Memory B cell (primary cell): ENCODE measurements at places on chromosomes 5 and 9.

GRCh38 chr5:56264417-56265025, 31.4 kb upstream of the ANKRD55 start:
- DNase-seq: peak; percentile 20

DNA sequence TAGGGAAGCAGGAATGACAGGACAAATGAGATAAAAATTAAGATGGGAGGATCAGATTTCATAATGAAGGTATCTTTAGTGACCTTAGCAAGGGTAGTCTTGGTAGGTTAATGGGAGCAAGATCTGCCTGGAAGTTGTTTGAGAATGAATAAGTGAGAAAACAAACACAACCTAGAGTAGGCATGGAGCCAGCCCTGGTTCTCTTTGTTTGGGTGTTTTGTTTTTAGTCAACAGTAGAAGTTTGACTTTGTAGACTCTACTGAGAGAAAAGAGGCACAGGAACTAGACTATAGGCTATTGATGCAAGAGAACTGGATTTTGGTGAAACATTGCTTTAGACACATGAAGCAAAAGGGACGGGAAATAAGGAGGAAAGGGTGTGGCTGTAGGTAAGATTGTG, 40.3 kb downstream of the KCNN2 start:
- no peak for DNase-seq

DNA sequence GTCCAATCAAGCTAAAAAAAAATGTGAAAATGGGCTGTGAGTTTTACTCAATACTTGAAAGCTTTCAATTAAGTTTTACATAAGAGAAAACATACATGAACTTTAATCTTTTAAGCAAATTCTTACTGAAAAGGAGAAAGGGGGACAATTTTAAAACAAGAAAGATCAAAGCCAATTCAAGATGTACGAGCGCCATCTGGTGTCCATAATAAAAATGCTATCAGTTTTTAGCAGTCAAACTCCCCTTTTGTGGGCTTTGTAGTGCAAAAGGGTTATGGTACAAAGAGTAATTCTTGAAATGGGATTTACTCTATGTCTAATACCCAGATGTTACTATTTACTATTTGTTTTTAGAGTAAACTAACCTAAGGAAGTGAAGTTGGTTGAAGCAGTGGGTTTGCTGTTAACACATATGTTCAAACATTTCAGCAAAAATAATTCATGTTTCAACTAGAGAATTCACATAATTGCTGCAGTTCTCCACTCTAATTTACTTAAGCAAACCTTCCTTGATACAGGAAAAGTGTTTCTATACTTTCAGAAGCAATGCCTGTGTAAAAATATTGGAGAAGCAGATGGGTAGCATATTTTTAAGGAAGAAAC, 228.2 kb upstream of the TYRP1 start:
- no peak for DNase-seq

- DNase-seq: no peak
These were observed 202.9 kb downstream of the SGCD start for GRCh38 chr5:156529892-156530291.

DNA sequence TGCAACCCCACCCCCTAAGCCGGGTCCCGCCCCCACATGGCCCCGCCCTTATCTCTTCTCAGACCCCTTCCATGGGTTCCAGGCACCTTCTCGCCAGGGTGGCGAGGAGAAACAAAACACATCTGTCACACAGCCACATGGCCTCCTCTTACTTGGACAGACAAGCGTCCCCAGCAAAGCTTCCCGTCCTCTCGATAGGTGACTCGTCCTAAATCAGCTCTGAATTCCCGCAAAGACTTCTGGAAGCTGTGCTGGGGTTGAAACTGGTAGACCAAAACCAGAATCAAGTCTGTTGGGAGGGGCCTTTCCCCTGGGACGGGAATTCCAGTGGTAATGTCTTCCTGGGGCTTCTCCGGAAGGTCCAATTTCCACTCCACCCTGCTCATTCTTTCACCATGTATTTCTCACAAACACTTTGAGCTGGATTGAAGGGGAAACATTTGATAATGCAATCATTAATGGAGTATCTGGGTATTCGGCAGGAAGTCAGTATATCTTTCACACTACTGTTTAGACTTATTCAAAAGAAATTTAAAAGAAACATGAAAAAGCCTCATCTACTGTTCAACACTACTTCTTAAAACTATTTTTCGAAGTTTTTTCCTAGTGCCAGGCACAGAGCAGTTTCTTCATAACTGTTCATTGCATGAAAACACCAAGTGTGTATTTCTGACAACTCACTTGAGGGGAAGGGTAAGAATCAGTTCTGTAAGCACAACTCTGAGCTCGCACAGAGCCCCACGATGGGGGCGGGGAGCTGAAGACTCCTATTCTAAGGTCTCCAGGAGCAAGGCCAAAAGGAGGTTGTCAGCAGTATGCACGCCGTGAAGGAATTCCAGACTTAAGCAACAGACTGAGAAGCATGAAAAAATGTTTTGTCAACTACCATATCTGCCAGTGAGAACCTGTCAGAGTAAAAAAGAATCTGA, 644 bp upstream of the CTNNAL1 start:
- no peak for DNase-seq

GRCh38 chr5:177446200-177447065, at the start of gene PRR7:
PRR7 (plus strand) TSS chr5:177446814; CDS start chr5:177455068, 8,254 bp downstream.
- peak; percentile 79 for DNase-seq

- no peak for DNase-seq
These were observed 899 bp upstream of the SHC3 start for GRCh38 chr9:89179540-89179894.

GRCh38 chr5:159095866-159096242, 3.9 kb downstream of the EBF1 start:
- no peak for DNase-seq

DNA sequence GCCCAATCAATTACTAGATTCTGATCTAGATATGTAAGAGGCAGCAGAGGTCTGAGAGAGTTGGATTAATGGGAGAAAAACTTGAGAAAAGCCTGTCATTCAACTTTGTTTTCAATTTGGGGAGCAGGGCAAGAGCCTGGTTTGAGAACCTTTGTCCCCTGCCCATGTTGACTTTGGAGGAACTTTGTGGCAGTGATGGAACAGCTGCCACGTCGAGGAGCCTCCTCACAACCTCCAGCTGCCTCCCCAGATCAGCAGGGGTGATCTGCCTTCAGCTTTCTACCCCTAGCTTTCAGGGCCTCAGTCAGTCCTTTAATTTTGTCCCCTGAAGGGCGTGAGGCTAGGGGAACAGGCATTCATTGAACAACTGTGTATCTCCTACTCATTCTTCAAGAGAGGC, 8.7 kb downstream of the SKP2 start:
- DNase-seq: no peak

GRCh38 chr5:17910318-17910717, 276.1 kb downstream of the TAF11L14 start:
- DNase-seq: no peak

DNA sequence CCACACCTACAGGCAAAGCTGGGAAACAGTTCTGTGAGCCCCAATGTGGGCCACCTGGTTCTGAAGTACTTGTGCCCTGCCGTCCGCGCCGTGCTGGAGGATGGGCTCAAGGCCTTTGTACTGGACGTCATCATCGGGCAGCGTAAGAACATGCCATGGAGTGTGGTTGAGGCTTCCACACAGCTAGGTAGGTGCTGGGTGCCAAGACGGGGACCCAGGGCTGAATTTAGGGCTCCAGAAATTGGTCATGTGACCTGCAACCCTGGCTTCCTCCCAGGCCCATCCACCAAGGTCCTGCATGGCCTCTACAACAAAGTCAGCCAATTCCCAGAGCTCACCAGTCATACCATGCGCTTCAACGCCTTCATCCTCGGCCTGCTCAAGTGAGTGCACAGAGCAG, 46.9 kb upstream of the TESK1 start:
- no peak for DNase-seq

DNA sequence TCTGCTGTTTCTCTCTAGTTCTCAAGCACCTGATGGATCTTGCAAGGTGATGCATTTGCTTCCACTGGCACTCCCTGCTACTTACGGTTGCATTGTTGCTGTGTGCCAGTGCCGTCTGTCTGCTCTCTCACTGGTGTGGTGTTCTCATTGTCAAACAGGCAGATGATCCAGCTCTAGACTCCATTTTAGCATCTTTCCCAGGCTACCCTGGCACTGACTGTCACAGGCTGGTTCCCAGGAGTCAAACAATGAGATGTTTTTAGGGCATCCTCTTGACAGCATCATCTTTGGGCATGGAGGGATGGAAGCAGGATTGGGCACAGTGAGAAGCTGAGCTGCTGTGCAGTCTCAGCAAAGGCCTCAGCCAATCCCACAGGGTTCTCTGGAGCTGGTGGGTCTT, 12.9 kb downstream of the MTRR start:
- no peak for DNase-seq

DNA sequence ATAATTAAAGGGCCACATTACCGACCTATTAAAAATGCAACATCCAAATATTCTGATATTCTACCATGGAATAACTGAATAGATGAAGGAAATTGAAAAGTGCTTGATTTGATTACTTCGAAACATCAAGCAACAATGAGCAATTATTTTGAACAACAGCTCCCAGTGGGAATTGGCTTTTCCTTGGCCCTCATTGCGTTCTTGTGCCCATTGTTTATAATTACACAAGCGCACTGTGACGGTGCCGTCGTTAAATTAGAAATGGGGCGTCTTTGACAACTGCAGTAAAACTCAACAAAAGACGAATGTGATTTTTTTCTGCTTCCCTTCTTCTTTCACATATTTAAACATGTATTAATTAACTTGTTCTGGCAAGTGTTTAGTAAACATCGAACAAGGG, 61.6 kb downstream of the CDH6 start:
- no peak for DNase-seq

- no peak for DNase-seq
These were observed 198.9 kb upstream of the WWC1 start for GRCh38 chr5:168092209-168093185.

DNA sequence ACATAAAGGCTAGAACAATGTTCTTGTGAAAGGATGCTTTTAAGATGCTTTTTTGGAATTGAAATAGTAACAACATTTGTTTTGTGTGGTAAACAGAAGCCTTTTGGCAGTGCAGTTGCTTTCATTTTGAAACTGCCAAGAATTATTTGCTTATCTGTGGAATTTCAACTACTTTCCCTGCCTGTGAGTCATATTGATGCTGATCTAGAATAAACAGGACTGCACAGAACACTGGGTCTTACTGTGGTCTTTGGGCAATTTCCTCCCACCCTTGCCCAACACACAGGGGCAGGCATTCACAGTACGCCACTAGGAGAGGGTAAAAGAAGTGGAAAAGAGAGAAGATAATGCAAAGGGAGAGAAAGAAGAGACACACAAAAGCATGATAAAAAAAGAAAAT, 483.7 kb downstream of the ELAVL2 start:
- DNase-seq: no peak

GRCh38 chr5:123753937-123754891, 242.2 kb downstream of the CSNK1G3 start:
- no peak for DNase-seq

DNA sequence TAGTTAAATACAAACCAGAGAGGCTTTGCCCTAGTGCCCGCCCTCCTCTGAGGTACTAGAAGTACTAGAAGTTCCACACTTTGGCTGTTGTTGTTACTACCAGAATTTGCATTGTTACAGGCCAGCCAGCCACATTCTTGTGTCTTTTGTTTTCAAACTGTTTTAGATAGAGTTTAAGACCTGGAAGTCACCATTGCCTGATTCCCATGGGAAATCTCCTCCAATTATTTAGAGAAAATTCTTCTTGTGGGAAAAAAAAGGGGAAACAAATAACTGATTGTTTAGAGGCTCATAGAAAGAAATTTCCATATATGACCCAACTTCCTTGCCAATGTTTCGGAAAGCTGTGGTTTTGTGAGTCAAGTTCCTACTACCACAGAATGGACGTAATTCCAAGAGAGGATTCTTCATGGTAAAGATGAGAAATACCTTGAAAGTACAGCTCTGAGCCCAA, 252.2 kb downstream of the GOLPH3 start:
- DNase-seq: no peak

DNA sequence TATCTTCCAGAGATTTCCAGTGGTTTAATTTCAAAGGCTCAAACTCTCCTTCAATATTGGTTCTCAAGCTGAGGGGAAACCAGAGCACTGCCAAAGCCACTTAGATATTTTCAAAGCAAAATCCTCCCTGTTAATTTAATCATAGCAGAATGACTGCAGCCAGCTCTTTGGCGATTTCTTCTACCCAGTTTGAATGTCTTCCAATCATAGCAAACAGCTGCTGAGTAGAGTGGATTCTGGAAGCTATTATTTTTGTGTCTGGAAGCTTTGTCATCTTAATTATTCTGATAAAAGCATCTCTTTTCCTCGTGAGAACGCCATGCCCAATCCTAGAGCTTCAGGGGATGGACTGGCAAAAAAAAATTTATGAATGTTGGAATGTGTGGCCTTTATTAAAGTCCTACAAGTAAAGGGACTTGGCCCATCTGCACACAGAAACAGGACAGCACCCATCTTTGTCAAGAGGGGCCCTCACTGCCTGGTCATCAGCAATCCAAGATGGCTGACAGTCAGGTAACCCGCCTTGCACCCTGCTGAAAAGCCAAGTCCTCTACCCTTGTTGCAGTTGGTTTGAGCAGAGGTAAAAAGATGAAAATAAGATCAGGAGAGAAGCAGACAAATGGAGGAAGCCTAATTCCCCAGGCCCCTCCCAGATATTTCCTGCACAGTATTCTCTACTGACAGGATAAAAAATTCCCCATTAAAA, 125.1 kb downstream of the SUSD1 start:
- DNase-seq: no peak

DNA sequence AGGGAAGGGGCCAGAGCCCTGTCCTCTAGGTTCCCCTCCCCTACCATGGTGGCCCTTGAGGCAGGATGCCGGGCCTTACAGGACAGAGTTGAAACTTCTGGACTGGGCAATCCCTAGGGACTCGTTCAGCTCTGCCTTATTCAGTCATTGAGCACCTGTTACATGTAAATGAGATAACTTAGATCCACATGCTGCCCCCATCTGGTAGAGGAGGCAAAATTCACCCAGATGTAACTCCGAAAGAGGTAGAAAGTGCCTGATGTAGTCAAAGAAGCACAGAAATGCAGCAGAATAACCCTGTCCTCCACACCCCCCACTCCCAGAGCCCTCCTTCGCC, 1.5 kb downstream of the GGTA1 start:
- peak; percentile 69 for DNase-seq

GRCh38 chr9:77751341-77752091, 103.4 kb upstream of the GNA14 start:
- DNase-seq: no peak

GRCh38 chr5:154196955-154197652, 6.6 kb downstream of the GALNT10 start:
- DNase-seq: no peak

- no peak for DNase-seq
These were observed 176.7 kb upstream of the S1PR3 start for GRCh38 chr9:88814577-88814976.
